ENCODE measurements at places on chromosomes 7 and 10.

DNA sequence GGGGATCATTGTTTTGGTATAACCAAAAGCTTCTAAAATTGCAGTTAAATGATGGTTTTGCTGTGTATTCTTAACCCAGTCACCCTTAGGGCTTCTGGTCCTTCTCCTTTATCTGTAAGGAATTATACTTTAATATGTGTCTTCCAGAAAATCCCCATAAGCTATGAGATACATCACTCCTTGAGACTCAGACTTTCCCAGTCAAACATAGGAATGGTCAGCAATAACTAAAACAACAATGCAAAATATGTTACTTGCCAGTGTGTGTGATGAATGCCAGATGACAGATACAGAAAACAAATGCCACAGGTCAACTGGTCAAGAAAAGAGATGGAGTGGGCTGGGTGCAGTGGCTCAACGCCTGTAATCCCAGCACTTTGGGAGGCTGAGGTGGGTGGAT, 10.1 kb downstream of the ADD3 start:
- no peak for DNase-seq

- DNase-seq = no peak
Observed at GRCh38 chr7:10022957-10023356, 950.7 kb upstream of the PHF14 start.

GRCh38 chr10:33258967-33259366, 75.5 kb downstream of the NRP1 start:
- no peak for DNase-seq

- DNase-seq = no peak
Observed at GRCh38 chr7:67478066-67478465, 481.4 kb downstream of the TYW1 start.

GRCh38 chr7:86949052-86949778, 110.2 kb downstream of the ELAPOR2 start:
- no peak for DNase-seq

DNA sequence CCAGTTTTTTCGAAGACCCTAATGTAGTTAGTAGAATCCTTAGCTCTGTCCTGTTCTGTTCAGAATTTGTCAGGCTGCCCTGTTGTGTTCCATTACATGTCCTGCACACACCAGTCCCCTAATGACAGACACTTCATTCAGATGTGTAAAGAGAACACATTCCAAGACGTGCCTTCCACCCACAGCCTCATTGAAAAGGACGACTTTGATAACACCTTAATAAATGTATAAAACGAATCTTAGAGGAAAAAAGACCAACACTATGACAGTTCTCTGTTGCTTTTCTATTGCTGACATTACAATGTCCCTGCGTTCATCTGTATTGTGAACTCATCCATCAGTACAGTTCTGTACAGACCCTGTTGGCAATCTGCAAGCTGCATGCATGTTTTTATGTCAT, 3.5 kb downstream of the LRRTM3 start:
- DNase-seq = no peak

DNA sequence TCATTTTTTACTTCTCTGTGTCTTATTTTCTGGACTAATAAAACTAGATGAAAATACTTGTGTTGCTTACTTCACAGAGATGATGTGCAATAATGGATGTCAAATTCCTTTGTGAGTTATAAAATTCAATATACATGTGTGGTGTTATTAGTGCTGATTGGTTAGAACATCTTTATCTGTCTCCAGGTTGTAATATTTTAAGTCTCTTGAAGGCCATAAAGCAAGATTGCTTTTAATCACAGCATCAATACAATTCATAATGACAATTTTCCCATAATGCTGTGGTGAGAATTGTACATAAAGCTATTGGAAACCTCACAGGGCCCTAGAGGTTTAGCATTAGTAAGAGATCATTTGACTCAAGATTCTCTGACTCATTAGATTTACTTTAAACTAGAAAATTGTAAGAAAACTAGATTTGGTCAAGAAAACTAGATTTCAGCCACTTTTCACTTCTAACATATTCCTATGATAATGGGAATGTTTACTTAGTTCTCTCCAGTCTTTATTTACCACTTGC, 963.7 kb downstream of the REEP3 start:
- no peak for DNase-seq

DNA sequence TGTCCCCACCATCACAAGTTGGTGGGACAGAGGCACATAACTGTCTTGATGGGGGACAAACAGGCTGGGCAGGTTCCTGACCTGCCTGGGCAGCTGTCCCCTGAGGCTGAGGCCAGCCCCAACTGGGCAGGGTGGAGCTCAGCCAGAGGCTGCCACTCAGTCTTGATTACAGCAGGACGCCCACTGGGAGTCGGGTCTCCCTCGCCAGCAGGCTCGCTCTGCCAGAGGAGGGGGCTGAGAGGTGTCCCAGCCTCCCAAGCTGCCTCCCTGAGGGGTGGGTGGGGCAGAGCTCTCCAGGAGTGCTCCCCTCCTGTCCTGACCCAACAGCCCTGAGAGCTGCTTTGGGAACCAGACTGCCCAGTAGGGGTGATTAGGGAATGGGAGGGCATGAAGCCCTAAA, 1.8 kb upstream of the CAMK2G start:
- DNase-seq = no peak

GRCh38 chr7:129989466-129989865, 36.7 kb upstream of the UBE2H start:
- no peak for DNase-seq

DNA sequence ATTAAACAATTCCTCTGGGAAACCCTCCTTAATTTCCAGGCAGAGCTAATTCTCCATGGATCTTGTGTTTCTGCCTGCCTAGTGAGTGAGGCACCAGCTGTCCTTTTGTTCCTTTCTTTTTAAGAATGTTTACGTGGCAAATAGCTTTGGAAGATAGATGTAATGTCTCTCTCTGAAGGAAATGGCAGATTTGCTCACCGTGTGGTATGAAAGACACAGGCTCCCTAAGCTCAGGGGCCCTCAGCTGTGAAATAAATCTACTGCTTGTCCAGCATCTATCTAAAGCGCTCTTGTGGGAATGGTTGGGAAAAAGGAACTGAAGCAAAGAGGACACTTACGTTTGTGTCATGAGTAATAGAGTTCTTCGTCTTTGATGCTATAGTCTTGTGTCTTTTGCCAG, 64.6 kb downstream of the FAS start:
- no peak for DNase-seq

GRCh38 chr7:42704710-42705109, 207.2 kb downstream of the C7orf25 start:
- DNase-seq = no peak

DNA sequence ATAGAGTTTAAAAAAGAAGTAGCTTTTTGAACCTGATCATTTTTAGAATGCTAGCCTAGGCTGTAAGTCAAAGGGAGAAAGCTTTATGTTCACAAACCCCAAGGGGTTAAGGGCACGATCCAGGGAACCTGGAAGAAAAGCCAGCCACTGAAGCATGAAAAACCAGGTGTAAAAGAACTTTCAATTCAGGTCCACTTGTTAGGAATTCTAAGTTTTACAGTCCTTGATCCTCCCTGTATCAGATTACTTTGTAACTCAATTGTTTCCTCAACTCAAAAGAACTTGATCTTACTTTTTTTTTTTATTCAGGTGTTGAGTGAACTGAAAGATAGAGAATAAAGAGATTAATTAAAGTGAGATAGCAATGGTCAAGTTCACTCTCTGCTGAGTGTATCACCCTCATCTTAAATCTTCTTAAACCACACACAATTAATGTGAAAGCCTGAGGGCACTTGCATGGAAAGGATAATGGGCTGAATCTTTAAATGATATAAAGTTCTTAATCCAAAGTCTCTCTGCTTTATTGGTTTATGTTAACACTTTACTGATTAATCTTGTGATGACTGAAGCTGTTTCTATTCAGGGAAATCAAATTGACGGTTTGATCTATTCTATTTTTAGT, 672.2 kb upstream of the LRRN3 start:
- DNase-seq = no peak

- DNase-seq = no peak
Observed at GRCh38 chr10:77635402-77636227, 2.0 kb downstream of the KCNMA1 start.

GRCh38 chr10:454860-455259, 234.6 kb downstream of the DIP2C start:
- DNase-seq = no peak

DNA sequence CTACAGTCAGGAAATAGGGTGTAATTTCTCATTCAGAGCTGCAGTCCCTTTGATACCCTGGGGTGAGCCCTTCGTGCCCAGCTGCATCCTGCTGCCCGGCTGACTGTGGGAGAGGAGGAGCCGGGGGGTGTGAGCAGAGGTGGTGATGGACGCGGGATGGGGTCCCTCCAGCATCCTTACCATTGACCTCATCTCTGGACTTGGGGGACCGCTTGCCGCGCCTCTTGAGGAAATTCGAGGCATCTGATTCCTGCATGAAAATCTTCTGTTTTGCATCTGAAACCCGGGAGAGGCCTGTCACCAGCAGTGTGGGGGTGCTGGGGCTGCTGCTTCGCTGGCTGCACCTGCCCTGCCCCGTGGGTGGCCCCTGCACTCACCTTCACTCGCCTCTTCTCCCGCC, 816 bp downstream of the UCMA start:
- DNase-seq = no peak

DNA sequence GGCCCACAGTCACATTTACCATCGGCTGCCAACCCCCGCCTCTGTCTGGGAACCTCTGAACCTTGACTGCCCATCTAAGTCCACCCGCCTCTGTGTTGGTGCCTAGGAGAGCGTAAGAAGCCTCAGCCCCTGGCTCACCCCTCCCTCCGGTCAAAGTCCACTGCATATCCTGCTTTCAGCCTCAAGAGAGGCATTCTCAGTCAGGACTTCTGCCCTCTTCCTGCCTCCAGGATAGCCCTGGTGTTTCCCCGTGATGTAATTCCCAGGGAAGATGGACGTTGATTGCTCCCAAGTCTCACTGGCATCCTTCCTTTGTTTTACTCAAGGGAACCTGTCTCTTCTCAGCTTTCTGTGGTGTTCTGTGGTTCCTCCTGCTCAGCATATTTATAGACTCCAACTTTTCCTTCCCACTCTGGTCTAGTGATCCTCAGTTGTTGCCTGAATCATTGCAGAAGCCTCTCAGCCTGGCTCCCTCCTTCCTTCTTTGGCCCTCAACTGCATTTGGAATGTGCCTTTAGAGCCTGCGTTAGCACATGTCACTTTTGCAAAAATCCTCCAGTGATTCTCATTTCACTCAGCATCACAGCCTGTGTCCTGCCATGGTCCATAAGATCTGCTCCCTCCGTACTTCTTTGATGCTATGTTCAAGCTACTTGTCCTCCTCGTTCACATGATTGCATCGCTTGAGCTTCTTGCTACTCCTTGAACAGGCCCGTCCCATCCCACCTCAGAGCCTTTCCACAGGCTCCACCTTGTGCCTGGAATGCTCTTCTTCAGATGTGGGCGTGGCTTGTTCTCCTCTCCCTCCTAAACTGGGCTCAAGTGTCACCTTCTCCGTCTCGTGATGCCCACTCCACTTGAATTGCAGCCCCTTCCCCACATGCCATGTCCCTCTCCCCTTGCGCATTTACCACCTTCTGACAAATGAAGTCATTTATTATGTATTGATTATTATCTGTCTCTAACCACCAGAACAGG, 124.2 kb downstream of the PLPP4 start:
- no peak for DNase-seq

DNA sequence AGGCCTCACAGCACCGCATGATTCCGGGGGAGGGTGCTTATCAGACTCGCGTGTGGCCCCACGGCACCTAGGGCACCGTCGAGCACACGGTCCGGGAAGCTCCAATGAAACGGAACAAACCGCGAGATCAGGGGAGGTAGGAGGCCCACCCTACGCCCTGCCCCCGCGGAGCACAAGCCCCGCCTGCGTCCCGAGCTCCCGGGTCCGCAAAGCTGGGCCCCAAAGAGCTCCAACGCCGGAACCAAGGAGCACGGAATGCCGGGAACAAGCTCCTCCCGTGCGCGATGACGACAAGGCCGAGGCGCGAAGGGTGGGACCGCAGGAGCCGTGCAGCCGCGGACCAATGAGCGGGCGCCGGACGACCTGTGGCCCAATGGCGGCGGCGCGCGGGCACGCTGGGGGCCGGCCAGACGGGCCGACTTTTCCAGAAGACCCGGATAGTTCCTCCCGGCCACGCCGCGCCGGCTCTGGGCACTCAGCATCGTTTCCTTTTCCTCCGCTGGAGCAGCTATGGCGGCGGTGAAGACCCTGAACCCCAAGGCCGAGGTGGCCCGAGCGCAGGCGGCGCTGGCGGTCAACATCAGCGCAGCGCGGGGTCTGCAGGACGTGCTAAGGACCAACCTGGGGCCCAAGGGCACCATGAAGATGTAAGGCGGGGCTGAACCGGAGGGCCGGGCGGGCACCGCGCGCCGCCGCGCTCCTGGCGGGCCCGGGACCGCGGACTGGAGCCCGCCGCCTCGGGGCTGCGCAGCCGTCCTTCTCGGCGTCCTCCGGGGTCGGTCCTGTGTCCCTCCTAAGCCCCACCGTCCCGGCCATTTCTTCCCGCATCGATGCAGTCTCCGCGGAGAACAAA, at the start of the genes CCT6A and PSPH:
CCT6A (plus strand) TSS at position 427 of the 853 bp plus-strand sequence; CDS start at position 511, 84 bp downstream.
PSPH (minus strand) TSS at position 106 of the 853 bp plus-strand sequence. CDS start 30,232 bp downstream, outside the sequence.
- peak; percentile 90 for DNase-seq
